Nucleus accumbens (tissue), 56 donors: ENCODE measurements at places on chromosomes 11 and 22.

DNA sequence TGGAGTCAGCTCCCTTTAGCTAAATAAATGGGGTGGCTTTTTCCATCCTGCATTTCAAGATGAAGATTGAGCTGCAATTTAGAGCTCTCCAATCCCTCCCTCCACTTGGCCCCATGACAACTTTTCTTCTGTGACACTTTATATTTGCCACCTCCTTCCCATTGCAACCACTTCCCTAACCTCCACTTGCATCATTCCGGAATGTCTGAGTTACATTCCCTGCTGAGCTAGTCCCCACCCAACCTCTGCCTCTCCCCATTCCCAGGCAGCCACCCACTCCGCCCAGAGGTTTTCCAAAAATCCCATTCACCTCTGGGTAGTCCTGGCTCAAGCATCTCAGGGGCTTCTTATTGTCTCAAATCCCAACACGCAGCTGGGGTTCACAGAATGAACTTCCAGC, 24.7 kb downstream of the PC start:
- no peak for DNase-seq

DNA sequence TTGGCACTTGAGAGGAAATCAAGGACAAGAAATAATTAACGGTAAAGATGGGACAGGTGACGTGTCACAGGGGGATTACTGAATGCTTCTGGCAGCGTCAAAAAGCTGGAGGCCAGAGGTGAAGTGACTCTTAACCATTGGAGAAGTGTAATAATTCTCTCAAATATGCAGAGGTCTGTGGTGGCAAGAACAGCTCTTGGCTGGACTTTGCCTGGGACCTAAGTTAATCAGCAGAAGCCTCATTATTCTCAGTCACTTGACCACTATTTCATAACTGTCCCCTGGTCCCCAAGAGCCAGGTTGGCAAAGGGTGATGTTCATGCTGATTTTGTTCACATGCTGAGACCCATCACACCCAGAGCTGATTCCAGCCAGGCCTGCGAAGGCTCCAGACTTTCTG, 72.9 kb downstream of the TIMP3 start:
- no peak for DNase-seq

GRCh38 chr22:45238957-45239680, 1.6 kb downstream of the KIAA0930 start:
- no peak for DNase-seq

DNA sequence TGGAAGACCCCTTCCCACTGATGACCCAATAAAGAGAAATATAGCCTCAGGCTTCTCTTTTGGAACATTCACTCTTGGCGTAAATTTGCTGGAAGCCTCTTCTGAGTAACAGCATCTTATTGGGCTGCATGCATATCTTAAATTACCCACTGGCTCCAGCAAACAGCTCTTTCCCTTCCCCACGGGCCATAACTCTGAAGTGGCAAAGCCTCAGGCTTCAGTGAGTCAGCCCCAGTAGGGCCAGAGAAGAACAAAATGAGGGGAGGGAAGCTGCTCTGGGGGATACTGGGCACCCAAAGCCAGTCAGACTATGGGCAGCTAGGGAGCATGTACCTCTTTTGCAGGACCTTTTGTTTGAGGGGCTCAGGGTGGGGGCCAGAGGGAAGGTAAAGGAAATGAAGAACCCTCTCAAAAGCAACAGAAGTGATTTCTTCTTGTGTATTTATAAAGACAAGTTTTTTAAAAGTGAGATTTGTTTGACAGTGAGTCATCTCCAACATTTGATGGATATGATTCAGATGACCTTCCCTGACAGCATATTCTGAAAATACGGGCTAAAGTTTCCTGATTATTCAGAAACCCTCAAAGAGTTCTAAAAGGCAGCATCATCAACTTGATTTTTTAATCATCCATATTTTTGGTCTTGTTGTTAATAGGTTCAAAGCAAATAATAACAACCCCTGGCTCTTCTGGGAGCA, 203.4 kb downstream of the KIF18A start:
- DNase-seq: no peak

GRCh38 chr11:17805873-17806272, 71.3 kb downstream of the KCNC1 start:
- DNase-seq: no peak

- DNase-seq: no peak
These were observed 18.1 kb downstream of the OR5AS1 start for GRCh38 chr11:56045538-56045937.

DNA sequence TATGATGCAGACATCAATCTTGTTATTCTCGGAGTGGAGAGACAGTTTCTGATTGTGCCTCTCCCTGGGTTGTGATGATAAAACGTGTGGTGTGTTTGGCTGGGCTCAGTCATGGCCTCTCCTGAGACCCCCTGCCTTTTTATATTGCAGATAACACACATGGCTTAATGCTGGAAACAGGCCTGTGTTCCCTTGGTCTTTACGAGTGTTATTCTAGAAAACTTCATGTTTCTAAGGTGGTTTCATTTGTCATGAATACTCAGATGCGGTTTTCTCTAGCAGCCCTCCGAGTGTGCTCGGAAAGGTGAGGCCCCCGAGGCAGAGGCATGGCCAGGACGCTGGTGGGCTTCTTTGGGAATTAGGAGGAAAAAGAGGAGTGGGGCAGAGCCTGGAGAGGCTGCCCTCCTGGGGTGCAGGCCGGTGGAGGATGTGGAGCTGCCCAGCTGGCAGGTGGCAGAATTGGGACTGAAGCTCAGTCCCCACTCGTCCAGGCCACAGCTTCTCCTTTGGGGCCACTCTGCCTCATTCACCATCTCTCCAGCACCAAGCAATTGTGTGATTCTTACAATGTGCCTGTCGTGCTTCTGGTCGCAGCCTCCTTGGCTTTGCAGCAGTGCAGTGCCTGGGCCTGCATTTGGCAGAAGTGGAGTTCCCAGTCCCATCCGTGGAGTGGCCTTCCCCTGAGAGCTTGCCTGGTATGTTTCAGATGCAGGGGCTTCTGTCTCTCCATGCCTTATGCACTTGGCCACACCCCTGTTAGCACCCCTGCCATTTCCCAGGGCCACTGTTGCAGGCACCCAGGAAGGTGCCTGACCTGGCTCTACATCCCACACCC, 309.6 kb downstream of the TBC1D22A start:
- no peak for DNase-seq

- DNase-seq: no peak
These were observed 6.3 kb downstream of the SHANK3 start for GRCh38 chr22:50678651-50679521.

DNA sequence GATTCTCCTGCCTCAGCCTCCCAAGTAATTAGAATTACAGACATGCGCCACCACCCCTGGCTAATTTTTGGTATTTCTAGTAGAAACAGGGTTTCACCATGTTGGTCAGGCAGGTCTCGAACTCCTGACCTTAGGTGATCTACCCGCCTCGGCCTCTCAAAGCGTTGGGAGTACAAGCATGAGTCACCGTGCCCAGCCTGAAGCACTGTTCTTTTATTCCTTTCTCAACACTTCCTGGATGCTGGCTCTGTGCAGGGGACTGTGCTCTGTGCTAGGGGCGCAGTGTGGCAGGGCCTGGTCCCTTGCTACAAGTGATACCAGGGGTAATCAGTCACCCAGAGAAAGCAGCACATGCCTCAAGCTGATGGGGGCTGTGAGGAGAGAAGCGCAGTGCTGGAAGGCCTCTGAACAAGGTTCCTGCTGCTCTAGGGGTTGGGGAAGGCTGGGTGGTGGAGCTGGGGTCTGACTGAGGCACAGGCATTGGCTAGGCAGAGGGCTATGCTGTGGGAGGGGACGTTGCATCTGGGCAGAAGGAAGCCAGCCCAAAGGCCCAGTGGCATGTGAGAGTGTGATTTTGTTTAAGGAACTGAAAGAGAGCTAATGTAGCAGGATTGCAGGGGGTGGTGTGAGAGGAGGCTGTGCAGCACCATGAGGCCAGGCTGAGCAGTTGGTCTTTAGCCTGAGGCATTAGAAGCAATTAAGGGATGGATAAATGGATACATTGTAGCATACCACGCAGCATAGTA, 42.5 kb downstream of the CABIN1 start:
- DNase-seq: no peak

DNA sequence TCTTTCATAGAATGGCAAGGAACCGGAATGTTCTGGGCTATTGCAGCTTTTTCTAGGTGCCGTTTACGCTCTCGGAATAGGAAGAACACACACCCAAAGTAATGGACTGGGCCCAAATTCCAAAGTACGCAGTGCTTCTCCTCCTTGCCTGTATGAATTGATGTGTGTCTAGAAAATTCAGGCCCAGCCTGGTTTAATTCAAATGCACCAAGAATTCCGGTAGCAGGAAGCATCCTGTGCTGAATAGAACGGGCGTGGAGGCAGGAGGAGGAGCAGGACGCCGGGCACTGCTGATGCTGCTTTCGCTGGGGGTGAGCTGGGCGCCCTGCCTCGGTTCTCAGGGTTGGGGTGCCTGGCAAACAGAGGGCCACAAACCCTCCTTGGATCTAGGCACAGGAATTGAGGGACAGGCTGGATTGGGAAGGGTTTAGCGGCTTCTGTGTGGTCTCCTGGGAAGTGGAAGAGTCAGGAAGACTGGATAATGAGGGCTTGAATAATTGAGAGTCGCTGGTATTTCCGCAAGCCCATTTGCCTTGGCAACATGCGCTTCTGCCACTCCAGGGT, 2.0 kb downstream of the PARVB start:
- no peak for DNase-seq

- no peak for DNase-seq
These were observed 22.7 kb upstream of the CD44 start for GRCh38 chr11:35116245-35116644.

DNA sequence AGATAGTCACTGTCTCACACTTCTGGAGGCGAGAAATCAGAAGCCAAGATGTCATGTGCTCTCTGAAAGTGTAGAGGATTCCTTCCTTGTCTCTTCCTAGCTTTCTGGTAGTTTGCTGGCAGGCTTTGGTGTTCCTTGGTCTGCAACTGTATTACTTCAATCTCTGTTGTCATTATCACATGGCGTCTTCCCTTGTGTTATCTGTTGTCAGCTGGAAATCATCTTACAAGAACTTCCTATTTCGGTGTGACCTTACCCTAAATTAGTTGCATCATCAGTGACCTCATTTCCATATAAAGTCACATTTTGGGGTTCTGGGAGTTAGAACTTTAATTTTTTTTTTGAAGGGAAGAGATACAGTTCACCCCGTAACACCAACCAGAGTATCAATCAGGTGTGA, 3.3 kb upstream of the LIN7C start:
- DNase-seq: no peak
